Ammon's horn (tissue), 1 donor: ENCODE measurements at places on chromosomes 2 and 18.

DNA sequence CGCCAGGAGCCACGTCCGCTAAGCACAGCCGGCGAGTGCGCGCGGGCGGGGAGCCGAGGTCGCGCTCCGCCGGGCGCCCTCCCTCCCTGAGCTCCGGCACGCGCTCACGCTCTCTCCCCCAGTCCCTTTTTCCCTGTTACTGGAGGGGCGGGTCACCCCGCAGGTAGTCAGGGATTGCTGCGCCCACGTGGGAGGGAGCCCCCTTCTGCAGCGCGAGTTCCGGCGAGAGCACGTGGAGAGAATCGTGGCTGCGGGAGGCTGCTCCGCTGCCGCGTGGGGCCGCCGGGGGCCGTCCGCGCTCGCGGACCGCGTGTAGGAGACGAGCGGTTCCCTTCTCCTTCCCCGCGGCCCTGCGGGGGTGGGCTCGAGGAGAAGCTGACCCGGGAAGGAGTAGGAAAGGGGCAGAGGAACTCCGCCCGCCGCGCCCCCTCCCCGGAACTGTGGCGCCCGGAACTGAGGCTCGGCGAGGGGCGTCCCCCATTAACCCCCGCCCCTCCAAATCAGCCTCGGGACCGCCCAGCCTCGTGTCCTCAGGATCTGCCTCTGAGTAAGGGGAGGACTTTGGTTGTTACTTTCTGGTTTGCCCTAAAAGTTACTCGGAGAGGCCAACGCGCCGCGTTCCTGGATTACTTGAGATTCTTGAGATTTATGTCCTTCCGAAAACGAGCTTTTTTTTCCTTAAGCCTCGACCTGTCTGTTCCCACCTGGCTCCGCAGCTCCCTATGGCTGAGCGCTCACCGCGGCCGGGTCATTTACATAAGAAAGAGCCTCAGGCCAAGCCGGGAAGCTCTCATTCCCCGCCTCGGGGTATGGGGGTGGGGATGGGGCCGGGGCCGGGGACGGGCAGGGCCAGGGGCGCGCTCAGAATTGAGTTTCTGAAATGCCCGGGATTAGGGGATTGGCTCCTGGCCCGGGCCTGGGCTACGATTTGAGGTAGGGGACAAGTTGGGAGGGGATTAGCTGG lies 1.1 kb downstream of the HK2 start:
- no peak for DNase-seq

DNA sequence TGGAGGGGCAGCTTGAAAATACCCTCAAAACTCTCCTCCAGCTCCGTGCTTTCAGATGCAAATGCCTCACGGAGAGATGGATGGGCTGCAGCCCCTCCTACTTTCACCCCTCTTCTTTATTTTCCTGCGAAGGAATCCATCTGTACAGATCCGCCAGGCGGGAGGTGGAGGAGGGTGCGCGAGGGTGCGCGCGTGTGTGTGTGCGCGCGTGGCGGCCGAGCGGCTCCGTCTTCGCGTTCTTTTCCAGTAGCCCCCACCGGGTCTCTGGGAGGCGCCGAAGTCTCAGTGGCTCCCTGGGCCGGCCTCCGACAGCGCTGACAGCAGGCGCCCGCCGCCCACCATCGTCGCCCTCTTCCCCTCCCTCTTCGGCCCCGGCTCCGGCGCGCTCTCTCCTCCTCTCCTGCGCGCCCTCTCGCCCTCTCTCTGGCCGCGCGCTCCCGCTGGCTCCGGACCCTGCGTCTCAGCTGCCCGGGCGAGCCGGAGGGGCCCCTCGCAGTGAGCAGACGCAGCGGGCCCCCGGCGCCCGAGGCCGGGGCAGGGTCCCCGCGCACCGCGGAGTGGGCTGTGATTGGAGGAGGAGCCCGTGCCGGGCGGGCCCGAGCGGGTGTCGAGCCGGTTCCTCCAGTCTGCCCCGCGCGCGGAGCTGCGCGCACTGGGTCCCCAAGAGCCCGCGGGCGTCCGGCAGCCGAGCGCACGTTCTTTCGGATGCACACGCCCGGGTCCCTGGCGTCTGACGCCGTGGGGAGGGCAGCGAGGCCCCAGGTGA lies at the start of gene CDH7:
TSS of gene CDH7 (plus strand) at position 624 of the 766 bp plus-strand sequence. CDS start 11,831 bp downstream, outside the sequence.
- peak; percentile 9 for DNase-seq

DNA sequence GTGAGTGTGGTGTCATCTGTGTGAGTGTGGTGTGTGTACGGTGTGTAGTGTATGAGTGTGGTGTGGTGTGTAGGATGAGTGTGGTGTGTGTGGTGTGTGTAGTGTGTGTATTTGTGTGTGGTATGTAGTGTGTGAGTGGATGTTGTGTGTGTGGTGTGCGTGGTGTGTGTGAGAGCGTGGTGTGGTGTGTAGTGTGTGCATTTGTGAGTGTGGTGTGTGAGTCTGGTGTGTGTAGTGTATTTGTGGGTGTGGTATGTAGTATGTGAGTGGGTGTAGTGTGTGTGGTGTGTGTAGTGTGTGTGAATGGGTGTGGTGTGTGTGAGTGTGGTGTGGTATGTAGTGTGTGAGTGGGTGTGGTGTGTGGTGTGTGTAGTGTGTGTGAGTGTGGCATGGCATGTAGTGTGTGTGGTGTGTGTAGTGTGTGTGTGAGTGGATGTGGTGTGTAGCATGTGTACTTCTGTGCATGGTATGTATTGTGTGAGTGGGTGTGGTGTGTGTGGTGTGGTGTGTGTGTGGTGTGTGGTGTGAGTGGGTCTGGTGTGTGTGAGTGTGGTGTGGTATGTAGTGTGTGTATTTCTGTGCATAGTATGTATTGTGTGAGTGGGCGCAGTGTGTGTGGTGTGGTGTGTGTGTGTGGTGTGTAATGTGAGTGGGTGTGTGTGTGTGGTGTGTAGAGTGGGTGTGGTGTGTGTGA lies 227.8 kb downstream of the BCL2 start:
- DNase-seq: no peak

- peak; percentile 9 for DNase-seq
These were observed 439.1 kb downstream of the GRB14 start for GRCh38 chr2:164182116-164182627.

DNA sequence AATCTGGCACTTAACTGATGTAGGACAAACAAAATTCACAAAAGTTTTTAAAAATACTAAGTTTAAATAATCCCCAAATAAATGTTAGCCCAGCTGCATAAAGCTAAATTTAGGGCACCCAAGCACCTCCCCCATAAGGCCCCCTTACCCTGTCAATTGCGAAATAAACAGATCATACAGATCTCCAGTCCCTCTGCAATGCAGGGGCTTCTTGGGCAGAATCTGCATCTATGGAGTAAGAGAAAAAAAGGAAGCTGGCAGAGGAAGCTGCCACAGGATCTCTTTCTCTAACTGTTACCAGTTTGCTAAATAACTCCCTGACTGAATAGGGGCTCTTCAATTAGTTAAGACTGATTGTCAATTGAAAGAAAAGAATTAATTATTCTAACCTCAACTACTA lies 117.7 kb downstream of the MEMO1 start:
- DNase-seq: no peak
